ENCODE measurements at places on chromosomes 7 and 10.

DNA sequence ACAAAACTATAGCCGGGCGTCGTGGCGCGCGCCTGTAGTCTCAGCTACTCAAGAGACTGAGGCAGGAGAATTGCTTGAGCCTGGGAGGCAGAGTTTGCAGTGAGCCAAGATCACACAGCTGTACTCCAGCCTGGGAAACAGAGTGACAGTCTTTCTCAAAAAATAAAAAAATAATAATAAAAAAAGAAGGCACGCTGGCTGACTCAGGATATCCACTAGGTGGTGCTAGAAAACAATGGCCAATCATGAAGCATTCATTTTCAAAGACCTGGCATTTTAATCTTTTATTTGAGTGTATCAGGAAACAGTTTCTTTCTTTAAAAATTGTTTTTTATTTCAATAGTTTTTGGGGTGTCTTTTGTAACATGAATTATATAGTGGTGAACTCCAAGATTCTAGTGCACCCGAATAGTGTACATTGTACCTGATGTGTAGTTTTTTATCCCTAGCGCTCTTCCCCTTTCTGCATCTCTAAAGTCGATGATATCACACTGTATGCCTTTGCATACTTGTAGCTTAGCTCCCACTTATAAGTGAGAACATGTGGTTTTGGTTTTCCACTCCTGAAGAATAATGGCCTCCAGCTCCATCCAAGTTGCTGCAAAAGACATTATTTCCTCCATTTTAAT, 88.6 kb downstream of the LYZL1 start:
- DNase-seq, result no peak

- DNase-seq, result no peak
Observed at GRCh38 chr7:157949711-157950110, 612.9 kb downstream of the DNAJB6 start.

GRCh38 chr10:36423821-36424248, 701.6 kb upstream of the ANKRD30A start:
- no peak for DNase-seq

GRCh38 chr7:106285855-106286492, 1.2 kb upstream of the NAMPT start:
- DNase-seq, result peak; percentile 28

DNA sequence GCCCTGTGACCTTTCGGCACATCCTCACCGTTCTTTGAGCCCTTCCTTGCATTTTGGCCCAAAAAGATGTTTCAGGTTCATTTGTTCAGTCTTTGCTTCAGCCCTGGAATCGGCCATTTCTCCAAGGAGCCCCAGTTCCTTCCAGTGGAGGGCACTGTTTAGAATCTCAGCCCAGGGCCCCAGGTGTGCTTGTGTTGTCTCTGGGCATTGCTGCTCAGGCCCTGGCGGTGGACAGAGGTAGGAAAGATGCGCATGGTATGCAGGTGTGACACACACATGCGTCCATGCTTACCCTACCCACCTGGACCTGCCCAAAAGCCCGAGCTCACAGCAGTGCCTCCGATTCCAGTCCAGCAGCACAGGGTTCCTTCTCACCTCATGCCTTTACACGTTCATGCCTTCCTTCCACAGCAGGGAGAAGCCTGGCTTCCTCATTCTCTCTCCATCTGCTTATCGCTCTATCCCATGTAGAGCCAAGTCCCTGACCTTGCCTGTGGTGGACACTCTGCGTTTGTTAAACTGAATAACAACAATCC, 70.6 kb downstream of the LHPP start:
- no peak for DNase-seq

DNA sequence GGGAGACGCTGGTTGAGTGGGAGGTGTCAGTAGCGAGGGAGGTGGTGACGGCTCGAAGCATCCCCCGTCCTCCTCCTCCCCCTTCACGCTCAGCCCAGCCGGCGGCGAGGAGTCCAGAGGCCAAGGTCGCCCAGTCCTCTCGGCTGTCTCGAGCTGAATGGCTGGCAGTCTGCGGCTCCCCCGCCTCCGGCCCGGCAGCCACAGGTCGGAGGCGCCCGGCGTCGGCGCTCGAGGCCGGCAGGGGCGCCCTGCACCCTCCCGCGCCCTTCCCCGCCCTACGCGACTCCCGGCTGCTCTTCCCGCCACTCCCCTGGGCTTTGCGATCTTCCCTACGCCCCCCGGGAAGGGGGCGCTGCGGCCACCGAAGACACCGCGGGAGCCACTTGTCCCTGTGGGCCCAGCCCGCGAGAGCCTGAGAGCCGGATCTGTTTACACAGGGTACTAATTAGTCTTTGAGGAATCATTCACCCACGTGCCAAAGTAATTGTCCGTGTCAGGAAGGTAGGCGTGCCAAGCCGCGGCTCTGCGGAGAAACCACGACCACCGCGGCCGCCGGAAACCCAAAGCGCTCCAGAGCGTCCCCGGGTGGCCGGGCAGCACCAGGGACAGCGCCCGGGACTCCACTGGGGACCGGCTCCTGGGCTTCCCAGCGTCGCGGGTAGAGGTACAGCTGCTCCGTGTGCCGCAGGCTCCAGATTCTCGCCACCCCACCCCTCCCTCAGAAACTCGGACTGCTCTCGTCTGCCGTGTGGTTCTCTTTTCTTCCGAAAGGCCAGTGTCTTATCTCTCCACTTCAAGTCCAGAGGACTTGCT, at the start of gene NXPH1:
Gene NXPH1, plus strand, starts transcription at position 133 of the 813 bp plus-strand sequence.
- DNase-seq, result no peak

GRCh38 chr10:104274762-104275721, 6.1 kb downstream of the GSTO2 start:
- peak; percentile 33 for DNase-seq

DNA sequence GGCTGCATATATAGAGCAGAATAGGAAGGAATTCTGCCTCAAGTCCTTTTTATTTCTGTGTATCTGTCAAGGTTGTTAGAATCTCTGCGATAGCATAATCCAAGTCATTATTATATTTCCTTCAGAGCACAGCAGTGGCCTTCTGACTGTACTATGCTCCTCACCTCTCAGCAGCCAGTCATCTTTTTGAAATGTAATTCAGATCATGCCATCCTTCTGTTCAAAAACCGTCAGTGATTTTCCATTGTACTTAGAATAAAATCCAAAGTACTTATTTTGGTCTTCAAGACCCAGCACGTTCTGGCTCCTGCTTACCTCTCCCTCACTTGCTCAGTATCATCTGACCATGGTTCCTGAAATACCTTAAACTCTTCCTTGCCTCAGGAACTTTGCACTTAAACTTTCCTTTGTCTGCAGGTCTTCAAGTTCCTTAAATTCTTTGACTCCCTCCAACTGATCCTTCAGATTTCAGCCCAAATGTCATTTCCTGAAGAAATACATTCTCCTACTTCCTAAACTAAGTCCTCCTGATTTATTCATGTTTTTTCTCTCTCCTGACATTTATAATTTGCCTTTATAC, 112.4 kb downstream of the ST7 start:
- no peak for DNase-seq

- no peak for DNase-seq
Observed at GRCh38 chr10:110793128-110793812, 78.5 kb upstream of the PDCD4 start.

DNA sequence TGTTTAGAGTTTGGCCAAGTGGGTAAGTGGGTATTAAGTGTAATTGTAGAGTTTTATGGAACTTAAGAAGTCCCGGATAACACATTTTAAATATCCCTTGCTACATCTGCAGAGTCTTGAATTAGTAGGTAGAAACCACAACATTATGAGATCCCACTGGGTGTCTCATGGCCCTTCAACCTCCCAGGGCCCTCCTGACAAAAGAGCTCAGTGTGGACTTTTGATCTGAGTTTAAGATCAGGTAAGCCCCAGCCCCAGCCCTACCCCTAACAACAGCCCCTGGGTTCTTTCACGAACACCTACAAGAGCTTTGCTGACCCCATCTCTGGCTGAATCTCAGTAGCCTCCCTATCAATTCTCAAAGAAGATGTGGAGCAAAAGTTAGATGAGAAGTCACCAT, 65.4 kb upstream of the STK17A start:
- DNase-seq, result no peak

DNA sequence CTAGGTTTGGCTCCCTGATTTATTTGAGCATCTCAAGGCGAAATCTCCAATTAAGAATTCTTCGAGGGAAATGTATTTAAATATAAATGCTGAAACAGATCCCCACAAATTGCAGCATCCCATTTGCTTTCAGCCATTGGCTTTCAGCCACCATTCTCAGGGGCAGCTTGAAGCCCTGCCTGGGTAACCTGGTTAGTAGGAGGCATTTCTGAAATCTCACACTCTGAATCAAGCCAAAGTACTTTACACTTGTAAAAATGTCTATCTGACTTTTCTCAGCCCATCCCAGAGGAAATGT, 49.1 kb downstream of the GCC1 start:
- no peak for DNase-seq

Data from activated CD4-positive, alpha-beta T cell treated with anti-CD3 and anti-CD28 coated beads, Interleukin-2, amount 50 U/mL, for 4 hours (primary cell).